ENCODE measurements at places on chromosomes 13 and 19.

DNA sequence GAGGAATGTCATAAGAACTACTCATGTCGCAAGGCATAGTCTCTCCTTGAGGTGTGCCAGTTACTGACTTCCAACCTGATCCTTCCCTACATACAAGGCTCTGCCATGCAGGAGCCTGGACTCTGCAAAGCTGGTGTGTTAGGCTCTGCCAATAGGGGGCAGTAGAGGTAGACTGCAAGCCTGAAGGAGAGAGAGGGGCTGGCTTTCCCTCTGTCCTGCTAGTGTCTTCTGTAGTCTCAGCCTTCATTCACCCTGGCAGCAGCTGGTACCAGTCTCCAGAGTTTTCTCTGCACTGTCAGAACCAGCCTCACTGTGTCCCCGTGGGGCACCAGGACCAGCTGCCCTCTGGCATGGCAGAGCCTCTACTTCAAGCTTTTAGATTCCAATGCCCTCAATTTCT, 14.5 kb downstream of the SHISA2 start:
- DNase-seq: no peak

DNA sequence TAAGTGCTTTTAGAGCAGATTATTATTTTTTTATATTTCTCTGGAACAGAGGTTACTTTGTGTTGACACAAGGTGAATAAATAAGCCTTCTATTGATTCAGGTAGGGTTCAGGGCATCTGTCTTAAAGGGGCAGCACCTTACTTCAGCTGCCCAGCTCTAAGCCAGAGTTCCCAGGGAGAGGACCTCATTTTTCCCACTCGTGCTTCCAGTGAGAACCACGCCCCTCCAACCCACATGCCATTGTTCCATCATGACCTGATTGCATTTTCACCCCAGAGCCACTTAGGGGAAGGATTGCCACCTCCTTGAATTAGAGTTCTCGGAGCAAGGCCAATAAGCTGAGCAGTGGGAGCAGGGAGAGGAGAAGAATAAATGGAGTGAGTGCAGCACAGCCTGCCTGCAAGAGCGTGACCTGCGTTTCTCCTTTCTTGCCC, 104.3 kb upstream of the FRY start:
- no peak for DNase-seq

DNA sequence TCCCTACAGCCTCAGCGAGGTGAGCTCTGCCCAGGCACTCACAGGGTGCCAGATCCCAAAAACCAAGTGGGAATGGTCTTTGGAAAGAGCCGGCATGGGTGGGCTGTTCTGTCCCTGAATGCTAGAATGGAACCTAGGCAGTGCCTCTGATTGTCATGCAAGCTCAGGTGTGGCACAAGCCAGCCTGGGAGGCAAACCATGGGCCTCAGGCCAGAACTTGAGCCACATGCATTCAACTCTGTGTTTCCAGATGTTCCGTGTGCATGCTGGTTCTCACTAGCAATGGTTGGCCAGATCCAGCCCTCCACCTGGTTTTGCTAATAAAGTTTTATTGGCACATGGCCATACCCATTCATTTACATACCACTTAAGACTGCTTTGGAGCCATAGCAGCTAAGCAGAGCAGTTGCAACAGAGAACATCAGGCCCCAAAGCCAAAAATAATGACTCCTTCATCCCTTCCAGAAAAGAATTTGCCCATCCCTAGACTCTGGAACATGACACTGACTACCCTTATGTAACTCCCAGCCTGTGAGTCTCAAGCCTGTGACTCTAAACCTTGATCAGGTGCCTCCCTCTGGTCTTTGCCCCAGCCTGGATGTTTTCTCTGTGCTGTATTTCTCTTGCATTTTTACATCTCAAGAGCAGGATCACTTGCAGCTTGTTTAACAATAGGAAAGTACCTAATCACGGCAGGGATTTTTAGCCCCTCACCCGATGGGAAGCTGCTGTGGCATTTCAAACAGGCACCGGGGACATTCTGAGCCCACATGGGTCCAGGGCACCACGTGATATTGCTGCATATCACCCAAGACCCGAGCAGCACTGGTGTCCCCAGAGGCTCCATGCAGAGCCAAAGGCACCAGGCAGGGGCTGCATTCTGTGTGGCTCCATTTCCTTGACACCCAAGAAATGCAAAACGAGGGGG, 55.4 kb upstream of the USE1 start:
- DNase-seq: no peak

DNA sequence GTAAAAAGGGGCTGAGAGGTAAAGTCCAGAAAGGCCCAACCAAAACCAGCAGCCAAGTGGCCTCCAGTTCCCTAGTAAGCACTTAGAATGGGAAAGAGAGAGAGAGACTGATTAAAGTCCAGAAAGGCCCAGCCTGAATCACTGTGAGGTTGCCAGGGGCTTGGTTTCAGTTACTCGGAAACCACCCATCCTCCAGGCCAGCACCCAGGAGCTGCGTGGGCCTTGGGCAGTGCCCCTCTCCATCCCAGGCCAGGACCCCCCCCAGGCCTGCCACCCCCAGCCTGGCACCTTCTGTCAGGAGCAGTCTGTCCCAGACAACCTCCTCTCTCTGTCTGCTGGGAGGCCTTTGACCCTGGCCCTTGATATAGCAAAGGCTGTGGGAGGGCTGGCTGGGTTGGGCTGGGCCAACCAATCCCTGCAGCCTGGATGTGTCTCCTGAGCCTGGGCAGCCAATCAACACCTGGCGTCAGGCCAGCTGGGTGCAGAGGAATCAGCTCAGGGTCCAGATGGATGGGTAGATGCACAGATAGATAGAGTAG, at the start of gene CYP4F2:
Gene CYP4F2, minus strand, starts transcription at position 337 of the 539 bp plus-strand sequence. CDS start 463 bp downstream, outside the sequence.
- no peak for DNase-seq

DNA sequence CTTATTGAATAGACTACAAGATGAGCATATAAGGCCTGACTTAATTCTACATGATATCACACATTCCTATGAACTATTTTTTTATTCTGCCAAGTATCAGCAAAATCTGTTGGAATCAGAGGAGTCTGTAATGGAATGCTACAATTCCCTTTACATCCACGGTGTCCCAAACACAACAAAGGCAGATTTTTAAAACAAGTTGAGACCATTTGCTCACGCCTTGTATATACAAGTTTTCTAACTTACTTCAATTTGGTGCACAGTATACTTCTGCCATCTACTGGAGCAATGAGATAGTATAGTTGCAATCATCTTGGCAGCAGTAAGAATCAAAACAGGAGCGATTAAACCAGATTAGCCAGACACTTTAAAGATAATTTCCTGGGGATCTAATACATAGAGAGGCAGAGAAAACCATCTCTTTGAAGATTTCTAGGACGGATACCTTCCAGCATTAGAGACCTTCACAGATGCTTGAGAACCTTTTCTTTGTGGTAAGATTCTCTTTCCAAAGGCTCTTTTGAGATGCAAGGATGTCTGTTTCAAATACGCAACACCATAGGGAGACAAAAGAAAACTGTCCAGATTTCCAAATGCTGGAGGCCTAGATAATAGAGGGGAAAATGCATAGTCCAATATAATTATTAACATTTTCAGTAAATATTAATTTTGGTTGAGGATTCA, 302.0 kb upstream of the MIR17HG start:
- no peak for DNase-seq

DNA sequence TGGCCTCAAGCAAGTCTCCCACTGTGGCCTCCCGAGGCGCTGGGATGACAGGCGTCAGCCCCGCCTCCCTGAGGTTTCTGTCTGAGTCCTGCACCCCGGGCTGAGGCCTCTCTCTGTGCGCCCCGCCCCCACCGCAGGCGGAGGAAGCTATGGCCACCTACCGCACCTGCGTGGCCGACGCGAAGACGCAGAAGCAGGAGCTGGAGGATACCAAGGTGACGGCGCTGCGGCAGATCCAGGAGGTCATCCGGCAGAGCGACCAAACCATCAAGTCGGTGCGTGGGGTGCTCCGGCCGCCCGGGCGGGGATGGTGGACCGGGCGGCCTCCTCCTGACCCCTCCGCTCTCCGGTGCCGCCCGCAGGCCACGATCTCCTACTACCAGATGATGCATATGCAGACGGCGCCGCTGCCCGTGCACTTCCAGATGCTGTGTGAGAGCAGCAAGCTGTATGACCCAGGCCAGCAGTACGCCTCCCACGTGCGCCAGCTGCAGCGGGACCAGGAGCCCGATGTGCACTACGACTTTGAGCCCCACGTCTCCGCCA, 12.7 kb downstream of the ARHGAP45 start:
- no peak for DNase-seq

DNA sequence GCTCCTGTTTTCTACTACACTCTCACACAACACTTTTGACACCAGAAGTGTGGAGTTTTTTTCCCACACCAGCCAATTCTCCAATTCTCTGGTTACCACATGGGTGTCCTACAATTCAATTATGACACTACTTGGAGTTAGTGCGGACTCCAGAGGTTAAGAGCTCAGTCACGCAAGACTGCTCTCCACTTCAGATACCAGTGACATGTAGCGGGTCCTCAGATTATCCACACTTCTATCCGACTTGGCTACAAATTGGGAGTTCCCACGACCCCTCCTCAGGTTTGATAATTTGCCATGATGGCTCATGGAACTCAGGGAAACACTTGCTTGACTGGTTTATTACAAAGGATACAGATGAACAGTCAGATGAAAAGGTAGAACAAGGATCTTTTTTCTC, 32.9 kb downstream of the PAN3 start:
- no peak for DNase-seq

DNA sequence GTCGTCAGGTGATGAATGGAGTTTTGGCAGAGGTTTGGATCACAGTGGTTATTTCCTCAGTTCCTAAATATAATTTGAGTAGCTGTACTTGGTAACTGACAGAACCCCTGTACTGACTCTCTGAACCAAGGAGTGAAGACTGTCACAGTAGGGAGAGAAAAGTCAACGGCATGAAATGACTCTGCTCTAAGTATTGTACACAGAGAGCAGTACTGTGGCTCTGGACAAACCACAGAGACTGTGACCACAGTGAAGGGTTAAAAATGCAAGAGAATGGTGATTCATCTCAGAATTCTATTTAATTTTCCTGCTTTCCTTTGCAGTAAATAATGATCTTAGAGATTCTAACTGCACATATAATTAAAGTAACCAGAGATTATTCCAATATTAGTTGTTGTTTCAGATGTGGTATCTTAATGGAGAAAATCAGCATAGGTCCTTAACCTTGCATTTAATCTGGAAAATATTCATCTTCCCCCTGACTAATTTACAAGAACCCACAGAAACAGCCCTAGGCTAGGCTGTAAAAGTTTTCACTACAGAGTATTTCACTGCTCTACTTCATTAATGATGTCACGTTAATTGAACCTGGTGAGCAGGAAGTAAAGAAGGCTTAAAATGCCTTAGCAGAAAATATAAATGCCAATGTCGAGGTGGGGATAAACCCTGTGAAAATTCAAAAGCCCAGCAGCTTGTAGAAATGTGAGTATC, 221.9 kb downstream of the LIG4 start:
- DNase-seq: no peak

DNA sequence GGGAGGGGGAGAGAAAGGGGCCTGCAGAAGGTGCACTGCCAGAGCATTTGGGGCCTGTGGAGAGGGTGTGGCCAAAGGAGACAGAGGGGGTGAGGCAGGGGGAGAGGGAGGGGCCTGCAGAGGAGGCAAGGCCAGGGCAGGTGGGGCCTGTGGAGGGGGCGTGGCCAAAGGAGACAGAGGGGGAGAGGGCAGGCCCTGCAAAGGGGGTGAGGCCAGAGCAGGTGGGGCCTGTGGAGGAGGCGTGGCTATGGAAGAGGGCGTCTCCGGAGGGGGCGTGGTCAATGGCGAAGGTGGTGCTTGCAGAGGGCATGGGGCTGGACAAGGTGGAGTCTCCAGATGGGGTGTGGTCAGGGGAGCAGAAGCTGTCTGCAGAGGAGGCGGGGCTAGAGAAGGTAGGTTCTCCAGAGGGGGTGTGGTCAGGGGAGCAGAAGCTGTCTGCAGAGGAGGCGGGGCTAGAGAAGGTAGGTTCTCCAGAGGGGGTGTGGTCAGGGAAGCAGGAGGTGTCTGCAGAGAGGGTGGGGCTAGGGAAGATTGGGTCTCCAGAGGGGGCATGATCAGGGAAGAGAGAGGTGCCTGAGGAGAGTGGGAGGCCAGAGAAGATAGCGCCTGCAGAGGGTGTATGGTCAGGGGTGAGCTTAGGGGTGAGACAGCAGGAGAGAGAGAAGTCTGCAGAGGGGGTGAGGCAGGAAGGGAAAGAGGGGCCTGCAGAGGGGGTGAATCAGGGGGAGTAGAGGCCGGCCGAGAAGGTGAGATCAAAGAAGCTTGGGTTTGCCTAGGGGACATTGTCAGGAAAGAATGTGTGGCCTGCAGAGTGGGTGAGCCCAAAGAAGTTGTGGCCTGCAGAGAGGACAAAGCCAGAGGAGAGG, 3.4 kb downstream of the PRR36 start:
- DNase-seq: no peak

DNA sequence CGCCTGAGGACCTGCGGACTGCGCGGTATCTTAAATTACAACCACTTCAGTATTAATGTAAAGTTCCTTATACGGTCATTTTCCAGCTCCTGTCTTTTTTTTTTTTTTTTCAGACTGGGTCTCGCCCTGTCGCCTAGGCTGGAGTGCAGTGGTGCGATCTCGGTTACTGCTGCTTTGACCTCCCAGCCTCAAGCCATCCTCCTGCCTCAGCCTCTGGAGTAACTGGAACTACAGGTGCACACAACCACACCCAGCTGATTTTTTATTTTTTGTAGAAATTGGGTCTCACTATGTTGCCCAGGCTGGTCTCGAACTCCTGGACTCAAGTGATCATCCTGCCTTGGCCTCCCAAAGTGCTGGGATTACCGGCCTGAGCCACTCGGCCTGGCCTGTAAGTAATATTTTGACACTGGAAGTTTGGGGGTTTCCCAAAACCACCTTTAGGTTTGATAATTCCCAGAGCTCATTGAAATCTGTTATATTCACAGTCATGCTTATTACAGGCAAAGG, 406 bp upstream of the EID2B start:
- no peak for DNase-seq

DNA sequence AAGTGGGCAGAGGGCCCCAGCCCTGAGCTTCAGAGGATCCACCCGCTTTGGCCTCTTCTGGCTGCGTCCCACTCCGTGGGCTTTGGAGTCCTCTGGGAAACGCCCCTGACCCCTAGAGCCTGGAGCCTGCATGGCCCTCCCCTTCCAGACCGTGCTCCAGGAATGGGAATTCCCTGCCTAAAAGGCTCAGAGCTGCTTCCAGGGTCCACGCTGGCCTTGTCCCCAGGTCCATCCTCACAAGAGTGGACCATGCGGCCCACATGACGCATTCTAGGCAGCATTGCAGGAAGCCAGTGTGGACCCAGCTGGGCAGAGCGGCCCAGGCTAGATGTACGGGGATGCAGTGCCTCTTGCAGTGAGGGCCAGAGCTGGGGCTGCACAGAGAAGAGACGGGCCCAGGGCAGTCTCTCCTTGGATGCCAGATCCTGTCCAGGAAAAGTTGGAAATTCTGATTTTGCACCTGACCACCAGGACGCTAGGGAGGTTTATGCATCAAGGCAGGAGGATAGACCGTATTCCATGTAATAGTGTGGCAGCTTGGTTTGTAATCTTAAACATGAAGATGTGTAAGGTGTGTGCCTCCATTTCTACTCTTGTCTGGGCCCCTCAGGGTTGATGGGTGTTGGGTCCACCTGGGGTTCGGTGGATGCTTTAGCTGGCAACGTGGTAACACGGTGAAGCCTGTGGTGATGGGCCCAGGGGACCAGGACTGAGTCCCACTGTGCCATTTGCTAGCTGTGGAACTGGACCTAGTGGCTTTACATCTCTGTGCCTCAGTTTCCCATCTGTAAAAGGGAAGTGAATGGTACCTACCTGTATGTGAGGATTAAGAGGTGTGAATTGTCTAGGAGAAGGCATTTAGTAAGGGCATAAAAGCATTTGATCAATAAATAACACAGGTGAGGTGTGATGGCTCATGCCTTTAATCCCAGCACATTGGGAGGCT, 14.8 kb upstream of the FXYD3 start:
- DNase-seq: no peak

- no peak for DNase-seq
Measured at GRCh38 chr13:73290844-73291243, 232.0 kb downstream of the KLF5 start.

Data from activated CD4-positive, CD25-positive, alpha-beta regulatory T cell (primary cell).